ENCODE measurements at places on chromosomes 3 and 15. TPM values are rescaled to one million over a fixed set of nuclear protein-coding genes. Genes with fewer than 3 reads are reported as not detected.

Gene CCDC54
- 2.8 TPM for polyA plus RNA-seq

DNA sequence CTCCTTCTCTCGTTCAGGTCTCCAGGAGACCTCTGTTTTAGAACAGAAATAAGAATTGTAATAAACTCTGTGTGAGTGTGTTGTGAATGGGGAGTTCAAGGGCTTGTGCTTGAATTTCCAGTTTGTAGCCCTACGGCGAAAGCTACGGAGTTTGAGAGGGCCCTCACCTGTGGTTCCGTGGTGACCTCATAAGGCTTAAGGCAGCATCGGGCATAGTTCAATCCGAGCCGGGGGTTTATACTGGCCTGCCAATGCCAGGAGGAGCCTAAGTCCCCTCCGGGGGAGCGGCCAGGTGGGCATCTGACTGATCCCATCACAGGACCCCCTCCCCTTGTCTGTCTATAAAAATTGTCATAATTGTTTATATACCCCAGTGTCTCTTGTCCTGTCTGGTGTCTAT lies 43.7 kb downstream of the ZBTB11 start:
- DNase-seq: no peak

Gene CHRD
- polyA plus RNA-seq: 19.2 TPM

DNA sequence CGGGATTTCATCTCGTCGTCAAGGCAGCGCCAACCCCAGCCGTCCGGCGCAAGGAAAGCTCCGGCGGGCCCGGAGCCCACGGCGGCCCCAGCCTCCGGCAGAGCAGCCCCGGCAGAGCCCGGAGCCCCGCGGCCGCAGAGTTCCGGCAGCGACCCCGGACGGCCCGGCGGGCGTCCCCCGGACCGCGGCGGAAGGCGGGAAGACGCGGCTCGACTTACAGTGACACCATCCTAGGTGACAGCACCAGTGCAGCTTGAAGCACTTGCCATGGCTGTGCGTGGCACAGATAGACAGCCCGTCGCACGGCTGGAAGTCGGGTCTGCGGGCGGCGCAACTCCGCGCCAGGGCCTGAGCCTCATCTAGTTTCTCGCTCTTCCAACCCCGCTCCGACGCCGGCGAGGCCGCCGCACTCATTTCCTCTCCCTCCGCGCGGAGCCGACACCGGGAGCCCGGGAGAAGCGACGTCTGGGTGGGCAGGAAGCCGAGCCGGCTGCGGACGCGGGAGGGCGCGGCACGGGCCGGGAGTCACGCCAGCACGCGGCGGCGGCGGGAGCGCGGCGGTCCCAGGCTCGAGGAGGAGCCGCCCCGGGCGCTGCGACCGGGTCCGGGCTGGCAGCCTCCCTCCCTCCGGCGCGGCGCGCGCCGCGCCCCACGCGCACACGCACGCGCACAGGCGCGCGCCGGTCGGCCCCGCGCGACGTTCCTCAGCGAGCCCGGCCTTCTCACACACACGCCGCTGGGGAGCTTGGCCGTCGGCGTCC lies at the start of gene C3orf70:
C3orf70 (minus strand) TSS at position 651 of the 761 bp plus-strand sequence; CDS start at position 414, 237 bp downstream.
- DNase-seq: no peak

- no peak for DNase-seq
These were observed 63.5 kb downstream of the FEM1B start for GRCh38 chr15:68340726-68341671.

DNA sequence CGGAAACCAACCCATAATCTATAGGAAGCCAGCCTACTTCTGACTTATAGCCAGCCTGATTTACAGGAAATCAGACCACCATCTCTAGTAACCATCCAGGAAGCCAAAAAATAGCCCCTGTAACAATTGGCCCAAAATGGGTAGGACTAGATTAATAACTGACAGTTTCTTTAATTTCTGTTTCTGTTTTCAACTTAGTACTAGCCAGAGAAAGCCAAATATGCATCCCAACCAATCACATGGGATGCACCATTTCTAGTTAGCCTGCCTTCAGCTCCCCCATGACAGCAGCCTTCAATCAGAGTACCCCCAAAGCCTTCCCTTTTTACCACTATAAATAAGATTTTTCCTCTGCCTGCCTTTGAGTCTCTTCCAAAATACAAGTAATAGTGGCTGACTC lies 239.1 kb upstream of the GADL1 start:
- no peak for DNase-seq

Gene TOPAZ1
- not detected for polyA plus RNA-seq

DNA sequence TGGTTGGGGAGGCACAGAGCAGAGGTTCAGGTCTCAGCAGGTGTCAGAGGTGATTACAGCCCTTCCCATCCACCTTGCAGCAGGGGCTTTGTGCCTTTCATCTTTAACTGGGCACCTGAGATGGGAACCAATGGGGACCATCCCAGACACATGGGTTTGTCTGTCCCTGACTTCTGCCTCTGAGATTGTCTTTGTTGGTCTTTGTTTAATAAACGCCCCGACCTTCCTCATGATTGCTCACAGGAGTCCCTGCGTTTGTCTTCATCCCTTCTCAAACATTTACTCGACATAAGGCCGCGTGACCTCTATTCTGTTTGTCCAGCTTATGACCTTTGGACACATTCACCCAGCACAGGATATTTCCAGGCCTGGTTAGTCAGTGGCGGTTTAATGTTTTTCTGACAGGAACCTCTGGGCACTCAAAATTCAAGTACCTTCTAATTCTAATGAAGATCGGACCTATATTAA lies 5.9 kb downstream of the ZSCAN2 start:
- DNase-seq: no peak

DNA sequence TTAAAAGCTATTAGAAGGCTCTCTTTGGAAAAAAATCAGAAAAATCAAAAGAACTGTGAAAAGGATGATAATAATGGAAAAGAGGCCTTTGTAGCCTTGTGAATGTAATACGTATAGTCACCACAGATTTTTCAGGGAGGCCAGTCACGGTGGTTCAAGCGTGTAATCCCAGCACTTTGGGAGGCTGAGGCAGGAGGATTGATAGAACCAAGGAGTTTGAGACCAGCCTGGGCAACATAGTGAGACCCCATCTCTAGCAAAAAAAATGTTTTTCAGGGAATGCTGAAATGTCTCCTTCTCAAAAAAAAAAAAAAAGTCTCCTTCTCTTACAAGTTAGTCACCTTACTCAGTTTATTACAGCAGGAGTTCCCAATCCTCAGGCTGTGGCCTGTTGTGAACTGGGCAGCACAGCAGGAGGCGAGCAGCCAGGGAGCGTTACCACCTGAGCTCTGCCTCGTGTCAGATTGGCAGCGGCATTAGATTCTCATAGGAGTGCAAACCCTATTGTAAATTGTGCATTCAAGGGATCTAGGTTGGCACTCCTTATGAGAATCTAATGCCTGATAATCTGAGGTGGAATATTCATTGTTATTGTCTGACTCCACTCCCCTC lies 15.9 kb downstream of the ARIH1 start:
- no peak for DNase-seq

- DNase-seq: no peak
These were observed 18.0 kb downstream of the SLC6A1 start for GRCh38 chr3:11010426-11011165.

GRCh38 chr3:179438841-179439240 lies 12.4 kb downstream of the GNB4 start:
- DNase-seq: no peak

DNA sequence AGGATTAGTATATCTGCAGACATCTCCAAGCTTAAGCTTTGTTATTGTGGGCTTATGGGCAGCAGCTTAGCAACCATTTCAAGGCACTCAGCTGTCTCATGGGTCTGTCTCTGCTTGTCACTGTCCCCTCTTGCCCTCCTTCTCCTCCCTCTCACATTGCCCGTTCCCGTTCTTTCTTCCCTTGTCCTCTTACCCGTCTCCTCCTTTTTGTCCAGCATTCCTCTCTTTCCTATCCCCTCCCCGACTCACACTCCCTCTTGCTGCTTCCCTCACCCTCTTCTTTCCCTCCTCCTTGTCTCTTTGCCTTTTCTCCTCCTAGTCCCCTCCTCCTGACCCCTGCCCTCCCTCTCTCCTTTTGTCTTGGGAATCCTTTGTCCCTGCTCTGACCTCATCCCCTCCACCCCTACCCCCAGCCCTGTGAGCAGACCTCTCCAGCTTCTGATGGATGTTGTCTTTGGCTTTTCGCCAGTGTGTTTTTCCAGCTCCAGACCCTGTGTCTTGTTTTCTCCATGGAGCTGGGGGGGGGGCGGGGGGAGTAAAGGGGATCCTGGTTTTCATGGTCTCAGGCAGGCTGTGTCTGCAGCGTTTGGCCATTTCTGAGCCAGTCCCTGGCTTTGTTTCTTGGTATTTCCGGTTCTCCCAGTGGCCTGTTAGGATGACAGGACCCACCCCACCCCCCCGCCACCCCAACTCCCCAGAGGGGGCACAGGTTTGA lies 47.9 kb upstream of the TRAK1 start:
- no peak for DNase-seq

Gene GP9
- polyA plus RNA-seq: 0.42 TPM

DNA sequence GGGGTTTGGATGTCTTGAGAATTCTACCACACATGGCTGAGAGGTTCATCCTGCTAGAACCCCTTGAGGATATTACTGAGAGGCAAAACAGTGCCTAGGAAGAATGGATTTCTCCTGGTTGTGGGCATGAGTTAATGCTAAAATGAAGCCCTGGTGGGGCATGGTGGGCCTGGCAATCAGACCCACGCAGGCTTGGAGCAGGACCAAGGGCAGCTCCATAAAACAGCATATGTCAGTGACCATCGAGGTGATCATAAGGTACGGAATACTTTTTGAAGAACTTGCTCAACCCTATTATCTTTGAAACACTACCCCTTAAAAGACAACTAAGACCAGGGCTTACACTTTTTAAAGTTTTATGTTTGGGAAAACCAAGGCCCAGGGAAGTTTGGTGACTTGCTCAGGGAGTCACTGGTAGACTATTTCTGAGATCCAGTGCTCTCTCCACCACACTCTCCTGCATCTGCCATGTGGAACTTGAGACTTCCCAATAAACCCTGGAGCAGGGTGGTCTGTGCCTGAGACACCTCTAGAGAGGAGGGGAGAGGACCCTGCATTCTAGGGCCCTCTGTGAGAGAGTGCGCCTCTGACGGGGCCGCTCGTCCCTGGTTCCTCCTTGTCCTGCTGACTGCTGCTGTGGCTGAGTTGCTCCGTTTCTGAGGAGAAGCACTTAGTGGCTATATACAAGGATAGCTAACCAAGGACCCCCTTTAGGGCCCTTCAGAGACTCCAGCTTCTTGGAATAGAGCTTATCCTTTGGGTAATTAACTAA lies 28.0 kb upstream of the TIMP4 start:
- DNase-seq: no peak

- DNase-seq: no peak
These were observed 28.9 kb downstream of the CFAP91 start for GRCh38 chr3:119731560-119732343.

Gene GOLGA8R
- polyA plus RNA-seq: 9.1 TPM

- DNase-seq: no peak
These were observed 105.4 kb upstream of the CCDC54 start for GRCh38 chr3:107271787-107272387.

DNA sequence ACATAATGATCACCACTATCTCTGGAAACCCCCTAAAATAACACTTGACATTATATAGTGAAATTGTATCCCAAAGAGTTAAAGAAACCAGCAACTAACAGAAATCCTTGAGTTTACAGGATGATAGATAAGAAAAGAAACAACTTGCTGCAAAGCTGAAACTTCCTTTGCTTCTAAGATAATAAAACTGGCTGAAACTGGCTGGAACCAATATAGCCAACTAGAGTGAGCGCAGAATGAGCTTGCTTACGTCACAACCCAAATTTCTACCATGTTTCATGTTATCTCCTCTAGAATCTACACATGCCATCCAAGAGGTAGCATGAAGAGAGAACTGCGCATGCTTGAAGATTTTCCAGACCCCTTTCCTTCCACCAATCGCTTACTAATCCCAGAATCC lies 83.8 kb upstream of the ACTC1 start:
- DNase-seq: no peak

DNA sequence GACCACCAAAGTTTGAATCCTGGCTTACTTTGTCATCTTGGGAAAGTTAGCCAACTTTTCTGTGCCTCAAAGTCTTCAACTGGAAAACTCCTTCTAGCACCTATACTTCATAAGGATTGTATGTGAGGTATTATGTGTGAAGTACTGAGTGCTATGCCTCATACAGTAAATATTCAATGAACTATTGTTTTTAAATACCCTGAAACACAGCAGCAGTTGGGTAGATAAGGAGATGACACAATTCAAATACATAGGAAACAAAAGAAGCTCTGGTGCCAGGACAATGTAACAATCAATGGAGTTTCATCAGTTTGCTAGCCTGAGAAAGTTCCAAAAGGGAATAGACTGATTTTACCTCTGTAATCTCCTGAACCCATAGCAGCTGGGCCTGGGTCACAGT lies 43.3 kb downstream of the TUBGCP4 start:
- DNase-seq: no peak

All from forelimb muscle (tissue), 1 donor.